ENCODE measurements at places on chromosomes 12 and 14.
A peak's percentile ranks its signal among the peaks of the same experiment; 100 is the strongest.

DNA sequence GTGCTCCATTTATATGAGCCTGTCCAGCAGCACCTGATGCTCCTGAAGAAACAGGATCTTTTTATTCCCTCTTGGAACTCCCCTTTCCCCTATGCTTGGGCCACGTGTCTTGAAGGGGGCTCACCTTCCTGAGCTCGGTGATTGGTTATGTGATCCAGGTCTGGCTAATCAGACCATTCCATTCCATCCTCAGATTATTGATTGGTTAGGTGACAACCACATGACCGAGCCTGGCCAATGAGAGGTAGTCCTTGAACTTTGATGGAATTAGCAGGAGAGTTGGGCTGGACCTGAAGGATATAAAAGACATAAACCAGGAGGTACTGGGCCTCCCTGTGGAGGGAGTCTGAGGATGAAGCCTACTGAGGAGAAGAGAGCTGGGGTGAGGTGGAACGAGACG lies 216.6 kb upstream of the LHX5 start:
- no peak for DNase-seq

DNA sequence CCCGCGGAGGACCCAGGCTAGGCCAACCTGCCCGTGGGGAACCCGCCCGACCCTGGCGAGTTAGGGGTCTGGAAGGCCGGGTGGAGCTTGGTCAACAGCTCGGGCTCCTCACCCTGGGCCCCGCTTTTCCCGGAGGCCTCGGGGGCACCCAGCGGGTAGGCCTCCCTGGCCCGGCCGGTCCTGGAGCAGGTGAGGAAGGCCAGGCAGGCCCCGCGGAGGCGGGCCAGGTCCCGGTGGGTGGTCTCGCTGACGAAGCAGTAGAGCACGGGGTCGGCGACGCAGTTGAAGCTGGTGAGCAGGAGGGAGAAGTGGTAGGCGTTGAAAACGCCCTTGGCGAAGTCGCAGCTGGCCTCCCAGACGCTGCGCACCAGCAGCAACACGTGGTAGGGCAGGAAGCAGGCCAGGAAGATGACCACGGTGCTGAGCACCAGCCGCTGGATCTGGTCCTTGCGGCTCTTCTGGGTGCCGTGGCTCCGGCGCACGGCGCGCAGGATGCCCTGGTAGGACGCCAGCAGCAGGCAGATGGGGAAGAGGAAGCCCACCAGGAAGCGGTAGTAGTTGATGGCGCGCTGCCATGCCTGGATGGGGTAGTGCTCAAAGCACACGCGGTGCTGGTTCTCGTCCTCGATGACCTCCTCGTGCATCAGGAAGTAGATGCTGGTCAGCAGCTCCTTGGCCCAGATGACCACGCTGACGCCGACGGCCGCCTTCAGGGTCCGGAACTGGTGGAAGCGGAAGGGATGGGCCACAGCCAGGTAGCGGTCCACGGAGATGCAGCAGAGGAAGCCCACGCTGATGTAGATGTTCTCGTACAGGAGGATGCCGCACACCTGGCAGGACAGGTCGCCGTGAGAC lies 10.3 kb downstream of the GPR68 start:
- no peak for DNase-seq

DNA sequence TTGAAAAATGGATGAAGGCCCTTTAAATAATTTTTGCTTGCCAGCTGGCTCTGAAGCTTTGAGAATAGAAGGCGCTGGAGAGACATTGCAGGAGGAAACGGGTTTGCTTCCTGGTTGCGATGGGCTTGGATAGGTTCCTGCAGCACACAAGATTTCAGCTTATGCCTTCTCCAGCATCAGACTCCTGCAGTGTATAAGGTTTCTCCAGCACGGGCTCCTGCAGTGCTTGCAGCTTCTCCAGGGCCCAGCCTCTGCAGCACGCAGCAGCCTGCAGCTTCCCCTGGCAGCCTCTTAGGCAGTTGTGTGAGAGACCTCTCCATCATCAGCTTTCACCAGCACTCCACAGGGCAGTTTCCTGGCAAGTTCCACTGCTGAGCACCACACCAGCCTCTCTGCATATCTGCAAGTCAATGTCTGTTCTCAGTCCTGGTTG lies 78.7 kb upstream of the ZDHHC17 start:
- peak; percentile 84 for DNase-seq

- peak; percentile 77 for DNase-seq
These were observed 11.9 kb downstream of the PTGDR start for GRCh38 chr14:52279408-52279807.

DNA sequence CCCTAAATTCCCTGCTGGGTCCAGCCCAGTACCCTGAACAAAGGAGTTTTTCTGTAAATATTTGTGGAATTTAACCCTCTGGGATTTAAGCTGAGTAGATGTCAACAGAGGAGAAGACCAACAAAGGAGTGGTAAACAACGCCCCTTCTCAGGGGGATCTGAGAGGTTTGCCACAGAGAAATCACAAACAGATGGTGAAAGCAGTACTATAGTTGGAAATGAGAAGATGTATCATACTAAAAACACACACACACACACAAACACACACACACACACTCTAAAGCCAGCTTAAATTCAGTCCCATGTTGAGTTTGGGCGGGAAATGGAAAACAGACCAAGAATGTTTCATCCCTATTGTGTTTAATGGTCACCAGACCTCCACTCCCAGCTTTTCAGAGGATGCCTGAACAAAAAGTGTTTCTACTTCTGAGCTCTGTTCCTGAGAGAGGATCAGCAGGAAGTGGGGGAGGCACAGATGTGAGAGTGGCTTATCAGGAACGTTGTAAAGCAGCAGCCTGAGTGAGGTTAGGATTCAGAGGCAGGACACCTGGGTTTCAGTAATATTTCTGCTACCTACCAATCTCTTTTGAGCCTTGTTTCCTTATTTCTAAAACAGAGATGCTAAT lies 3.2 kb downstream of the BIN2 start:
- DNase-seq, result peak; percentile 31

- no peak for DNase-seq
These were observed 284.3 kb upstream of the SYT1 start for GRCh38 chr12:78580296-78580695.

DNA sequence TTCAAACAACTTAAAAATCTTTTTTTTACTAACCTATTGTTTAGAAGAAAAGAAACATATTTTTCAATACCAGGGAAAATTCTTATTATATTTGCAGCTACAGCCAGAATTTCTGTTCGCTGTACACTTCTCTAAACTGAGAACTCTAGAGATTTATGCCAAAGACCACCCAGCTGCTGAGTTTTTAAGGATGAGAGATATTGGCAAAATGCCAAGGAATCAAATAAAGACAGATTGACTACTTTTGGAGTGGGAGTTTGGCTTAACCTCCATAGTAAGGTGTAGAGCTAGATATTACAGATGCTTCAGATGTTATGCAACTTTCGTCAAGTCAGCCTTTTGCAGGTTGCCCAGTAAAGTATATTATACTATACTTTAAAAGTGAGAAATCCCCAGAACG lies 71.8 kb downstream of the TTLL5 start:
- no peak for DNase-seq

GRCh38 chr14:52987514-52987913 lies 36.7 kb upstream of the FERMT2 start:
- DNase-seq, result peak; percentile 36
